ENCODE measurements at places on chromosomes 12 and 14.

GRCh38 chr12:5498076-5498475 lies 66.2 kb downstream of the NTF3 start:
- DNase-seq, result no peak

DNA sequence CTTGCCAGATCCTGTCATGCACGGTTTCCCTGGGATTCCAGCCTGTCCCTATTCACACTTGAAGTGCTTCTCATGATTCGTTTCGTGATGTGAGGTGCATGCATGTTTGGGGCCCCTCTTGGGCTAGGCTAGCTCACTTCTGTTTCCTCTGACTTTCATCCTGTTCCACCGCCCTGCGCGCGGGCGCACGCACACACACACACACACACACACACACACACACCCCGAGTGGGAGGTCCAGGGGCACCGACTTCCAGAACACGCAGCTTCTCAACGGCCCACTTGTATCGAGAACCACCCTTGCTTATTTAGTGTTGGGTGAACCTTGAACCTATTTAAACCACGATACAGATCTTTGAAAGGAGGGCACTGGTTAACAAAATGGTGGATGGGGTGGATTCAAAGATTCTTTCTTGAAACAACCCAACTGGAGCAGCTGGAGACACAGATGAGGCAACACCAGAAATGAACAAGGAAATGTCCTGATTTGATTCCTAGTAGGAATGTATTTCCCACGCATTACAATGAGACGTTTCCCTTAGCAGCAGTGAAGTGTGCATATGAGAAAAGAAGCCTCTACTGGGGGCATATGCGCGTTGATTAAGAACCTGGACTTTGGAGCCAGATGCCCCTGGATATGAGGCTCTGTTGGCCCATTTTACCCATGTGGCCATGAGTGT lies 16.3 kb downstream of the ELK3 start:
- no peak for DNase-seq

- DNase-seq, result no peak
Observed at GRCh38 chr12:94145191-94145983, 3.0 kb upstream of the PLXNC1 start.

DNA sequence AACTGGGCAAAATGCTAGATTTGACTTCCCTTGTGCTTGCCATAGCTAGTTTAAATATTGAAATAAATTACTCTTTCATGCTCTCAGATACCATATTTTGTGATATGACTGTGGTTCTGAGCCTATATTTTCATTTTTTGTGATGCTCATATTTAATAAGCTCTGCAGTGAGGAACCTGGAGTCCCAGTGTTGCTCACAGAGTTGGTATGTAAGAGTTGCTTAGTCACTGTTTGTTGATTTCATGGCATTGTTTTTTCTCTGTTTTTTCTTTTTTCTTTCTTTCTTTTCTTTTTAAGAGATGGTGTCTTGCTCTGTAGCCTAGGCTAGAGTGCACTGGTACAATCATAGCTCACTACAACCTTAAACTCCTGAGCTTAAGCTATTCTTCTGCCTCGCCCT lies 750.5 kb upstream of the TMEM132C start:
- DNase-seq, result no peak

- DNase-seq, result no peak
Observed at GRCh38 chr12:121996050-121996944, 25.4 kb upstream of the BCL7A start.

- no peak for DNase-seq
Observed at GRCh38 chr14:90533591-90534021, 136.8 kb downstream of the CALM1 start.

GRCh38 chr14:97592341-97592980 lies 795.3 kb downstream of the VRK1 start:
- DNase-seq, result no peak

DNA sequence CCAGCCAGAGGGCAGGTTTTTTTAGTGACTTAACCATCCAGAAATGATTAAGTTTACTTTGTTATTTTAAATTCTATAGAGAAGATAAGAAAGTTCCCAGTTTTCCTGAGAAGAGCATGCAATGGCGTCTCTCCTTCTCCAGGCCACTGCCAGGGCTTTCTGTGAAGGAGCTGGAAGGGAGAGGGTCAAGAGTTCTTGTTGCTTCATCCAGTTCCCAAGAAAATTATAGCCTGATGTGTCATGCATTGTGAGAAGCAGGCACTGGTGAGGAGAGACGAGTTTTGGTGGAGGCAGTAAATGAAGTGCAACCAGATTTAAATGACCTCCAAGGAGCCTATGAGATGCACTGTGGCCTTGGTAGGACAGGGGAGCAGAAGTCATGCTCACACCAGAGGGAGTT lies 14.2 kb downstream of the ELK3 start:
- DNase-seq, result no peak

DNA sequence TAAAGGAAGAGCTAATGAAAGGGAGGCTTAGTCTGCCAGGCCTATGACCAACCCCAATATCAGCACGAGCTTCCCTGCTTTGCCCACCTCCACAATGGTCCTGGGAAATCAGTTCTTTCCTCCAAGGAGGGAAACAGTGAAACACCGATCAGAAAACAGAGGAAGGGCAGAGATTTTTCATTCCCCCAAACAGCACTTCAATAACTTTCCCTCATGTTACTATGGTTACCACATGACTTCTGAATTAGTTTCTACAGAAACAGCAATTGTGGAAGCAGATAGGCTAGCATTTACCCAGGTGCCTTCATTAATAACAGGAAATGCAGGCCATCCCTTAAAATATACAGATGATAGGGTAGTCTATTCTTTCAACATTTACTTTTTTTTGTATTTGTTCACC lies 35.9 kb downstream of the TRIM9 start:
- no peak for DNase-seq

DNA sequence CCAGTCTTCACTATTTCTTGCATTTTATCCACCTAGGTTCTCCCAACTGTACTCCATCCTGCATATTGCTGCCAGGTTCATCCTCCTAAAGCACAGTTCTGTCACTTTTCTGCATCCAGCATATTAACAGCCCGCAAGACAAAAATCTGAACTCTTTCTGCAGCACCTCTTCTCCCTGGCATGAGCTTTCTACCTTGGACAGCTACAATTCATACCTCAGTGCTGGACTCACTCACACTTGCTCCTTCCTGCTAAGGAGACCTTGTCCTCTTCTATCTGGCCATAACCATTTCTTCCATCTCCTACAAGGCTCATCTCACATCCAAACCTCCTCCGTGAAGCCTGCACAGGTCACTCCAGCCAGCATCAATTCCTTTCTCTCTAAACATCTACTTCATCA lies 170.1 kb upstream of the GRIP1 start:
- no peak for DNase-seq

DNA sequence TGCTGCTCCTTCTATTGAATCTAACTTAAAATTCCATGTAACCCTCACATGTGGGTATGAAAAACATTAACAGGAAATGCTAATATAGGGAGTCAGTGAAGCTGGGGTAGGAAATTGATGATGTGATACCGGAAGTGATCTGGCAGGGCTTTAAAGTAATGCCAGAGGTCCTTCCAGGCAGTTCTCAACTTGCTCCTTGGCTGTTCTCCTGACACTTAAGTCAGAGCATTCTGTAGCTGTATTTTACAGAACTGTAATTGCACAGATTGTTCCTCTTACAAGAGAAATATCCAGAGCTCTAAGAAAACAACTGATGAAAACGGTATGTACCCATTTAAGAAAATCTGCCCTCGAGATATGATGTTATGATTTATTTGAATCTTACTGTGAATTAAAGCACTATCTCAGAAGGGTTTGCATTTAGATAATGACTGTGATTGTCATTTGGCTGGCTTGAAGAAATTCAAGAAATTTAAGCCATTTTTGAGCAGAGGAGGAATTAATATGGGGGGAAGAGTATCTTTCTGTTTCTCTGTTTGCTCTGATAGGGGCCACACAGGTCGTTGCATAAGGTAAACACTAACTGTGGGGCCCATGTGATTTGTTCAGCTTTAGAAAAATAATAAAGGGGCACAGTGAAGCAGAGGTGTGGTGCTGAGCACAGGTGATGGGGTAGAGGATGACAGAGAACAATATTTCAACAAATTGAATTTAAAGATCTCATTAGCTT lies 88.4 kb downstream of the BBS10 start:
- DNase-seq, result no peak

GRCh38 chr14:35149239-35149638 lies 26.9 kb downstream of the PRORP start:
- DNase-seq, result no peak

- no peak for DNase-seq
Observed at GRCh38 chr14:55446833-55447232, 6.4 kb upstream of the TBPL2 start.

DNA sequence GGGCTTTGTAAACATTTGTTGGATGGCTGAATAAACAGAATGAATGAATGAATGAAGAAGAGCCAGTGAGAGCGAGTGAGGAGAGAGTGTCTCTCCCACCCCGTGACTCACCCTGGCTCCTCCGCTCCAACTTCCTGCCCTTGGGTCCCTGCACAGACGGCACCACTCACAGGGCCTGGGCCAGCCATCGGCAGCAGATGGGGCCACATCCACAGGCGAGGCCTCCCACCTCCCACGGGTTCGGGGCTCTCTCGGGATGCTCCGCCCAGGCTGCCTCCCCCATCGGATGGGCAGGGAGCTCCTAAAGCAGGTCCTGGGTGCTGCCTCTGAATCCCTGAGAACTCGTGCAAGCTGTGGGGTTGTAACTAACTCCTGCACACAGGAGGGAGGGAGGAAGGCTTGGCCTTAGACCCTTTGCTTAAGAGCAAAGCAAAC lies 41.3 kb downstream of the CCNK start:
- DNase-seq, result no peak

DNA sequence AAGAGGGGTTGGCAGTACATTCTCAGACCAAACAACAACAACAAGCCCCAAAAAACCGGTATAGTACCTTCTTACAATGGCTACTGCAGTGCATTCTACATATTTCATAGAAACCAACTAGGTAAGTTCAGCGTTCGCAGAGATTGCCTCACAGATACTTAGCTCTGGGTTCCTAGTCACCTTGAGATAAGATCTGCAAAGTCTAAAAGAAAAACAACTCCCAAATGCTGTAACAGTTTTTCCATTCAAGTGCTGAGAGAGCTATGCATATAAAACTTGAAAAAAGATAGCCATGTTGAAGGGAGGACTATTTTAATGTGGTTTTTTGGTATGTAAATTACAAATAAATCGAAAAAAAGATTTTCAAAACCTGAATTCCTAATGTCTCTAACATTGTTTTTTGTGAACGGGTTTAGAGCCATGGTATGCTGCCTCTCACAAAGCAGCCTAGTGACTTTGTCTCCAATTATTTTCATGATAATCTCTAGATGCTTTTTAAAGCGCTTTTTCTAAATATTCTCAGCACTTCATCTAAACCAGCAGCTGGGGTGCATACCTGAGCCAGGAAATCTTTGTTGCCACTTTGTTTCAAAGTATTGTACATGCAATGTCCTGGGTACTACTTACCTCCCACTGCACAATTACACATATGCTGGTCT lies 56.6 kb upstream of the CRACR2A start:
- DNase-seq, result no peak

DNA sequence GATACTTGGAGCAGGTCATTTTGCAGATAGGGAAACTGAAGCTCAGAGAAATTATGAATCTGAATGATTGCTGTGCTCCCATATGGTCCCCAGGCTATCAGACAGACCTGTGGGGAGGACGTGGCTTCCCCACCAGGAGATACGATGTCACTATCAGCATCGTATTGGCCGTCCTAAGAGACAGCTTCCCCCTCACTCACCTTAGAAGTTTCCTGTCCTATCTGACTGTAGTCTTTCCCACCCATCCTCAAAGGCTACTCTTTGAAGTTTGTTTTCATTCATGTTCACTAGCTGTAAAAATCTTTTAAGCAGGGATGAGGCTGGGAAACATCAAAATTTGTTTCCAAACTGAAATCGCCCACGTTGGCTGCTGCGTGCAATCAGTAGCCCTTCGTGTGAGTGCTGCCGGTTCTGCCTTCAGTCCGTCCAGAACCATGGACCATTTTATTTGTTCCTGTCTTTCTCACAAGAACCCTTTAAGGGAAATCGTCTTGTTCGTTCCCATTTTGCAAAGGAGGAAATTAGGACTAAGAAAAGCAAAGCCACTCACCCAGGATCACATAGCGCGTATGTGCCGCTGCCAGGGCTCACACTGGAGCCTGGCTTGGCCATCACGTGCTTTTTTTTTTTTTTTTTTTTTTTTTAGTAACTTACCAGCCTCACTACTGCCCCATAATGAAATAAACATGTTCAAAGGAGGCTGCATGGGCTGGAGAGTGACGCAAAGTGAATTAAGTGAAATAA lies 1.0 kb upstream of the KDM2B start:
- no peak for DNase-seq

GRCh38 chr14:50812856-50813543 lies 18.0 kb downstream of the NIN start:
- DNase-seq, result no peak

DNA sequence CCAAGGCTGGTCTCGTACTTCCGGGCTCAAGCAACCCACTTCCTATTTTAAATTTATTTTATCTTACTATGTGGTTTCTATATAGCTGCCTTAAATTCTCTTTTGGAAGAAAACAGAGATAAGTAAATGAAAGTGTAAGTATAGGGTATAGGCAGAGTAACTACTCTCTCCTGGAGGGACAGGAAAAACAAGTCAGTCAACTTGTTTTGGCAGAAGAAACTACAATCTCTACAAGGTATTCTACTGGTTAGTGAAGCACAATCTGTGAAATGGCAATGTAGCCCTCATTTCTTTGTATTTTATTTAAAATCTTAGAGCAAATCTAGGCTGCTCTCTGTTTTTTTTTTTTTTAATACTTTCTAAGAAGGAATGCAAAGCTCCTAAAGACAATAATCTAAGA lies 55.4 kb downstream of the UBR7 start:
- DNase-seq, result no peak

- DNase-seq, result no peak
Observed at GRCh38 chr14:25908277-25909044, 689.4 kb downstream of the NOVA1 start.

DNA sequence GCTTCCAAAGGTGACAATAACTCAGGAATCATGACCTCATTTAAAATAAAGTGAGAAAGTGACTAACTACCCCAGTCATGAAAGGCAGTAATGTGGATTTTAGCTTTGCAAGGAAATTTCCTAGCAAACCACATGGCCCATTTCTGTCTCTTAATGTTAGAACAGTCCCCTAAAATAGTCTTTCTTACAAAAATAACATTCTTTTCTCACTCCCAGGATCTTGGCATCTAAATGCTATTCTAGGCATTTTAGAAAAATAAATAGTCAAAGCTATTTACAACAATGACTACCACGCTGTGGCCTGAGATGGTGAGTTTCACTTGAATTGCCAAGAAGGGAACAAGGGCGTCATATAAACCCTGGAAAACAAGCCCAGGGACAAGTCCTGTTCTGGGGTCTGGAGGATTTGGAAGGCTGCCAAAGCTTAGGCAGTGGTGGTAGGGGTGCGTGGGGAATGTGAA lies 101.2 kb upstream of the CCDC175 start:
- DNase-seq, result no peak
